ENCODE measurements at places on chromosomes 4 and X.

- no peak for DNase-seq
Measured at GRCh38 chr4:82721819-82722423, 76.7 kb downstream of the SCD5 start.

GRCh38 chr4:41550308-41550707, 12.4 kb downstream of the LIMCH1 start:
- no peak for DNase-seq

DNA sequence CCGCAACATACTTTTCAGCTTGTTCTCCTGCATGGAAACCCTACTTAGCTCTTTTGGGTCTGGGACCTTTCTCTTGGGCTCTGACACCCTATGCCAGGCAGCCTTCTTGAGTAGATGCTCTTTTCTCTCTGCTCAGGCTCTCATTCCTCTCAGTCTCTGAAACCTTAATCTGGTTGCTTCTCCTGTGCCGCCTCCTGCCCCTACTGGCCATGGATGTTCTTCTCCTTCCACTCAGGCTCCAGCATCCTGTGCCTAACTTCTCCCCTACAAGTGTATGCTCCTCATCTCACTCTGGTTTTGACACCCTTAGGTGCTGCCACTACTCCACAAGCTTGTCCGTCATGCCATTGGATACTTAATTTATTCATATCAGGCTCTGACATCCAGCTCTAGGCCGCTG, 15.2 kb downstream of the BLTP1 start:
- DNase-seq, result no peak

- no peak for DNase-seq
Measured at GRCh38 chr4:648579-649292, 23.4 kb downstream of the PDE6B start.

GRCh38 chr4:80619070-80619674, 283.6 kb downstream of the CFAP299 start:
- DNase-seq, result no peak

DNA sequence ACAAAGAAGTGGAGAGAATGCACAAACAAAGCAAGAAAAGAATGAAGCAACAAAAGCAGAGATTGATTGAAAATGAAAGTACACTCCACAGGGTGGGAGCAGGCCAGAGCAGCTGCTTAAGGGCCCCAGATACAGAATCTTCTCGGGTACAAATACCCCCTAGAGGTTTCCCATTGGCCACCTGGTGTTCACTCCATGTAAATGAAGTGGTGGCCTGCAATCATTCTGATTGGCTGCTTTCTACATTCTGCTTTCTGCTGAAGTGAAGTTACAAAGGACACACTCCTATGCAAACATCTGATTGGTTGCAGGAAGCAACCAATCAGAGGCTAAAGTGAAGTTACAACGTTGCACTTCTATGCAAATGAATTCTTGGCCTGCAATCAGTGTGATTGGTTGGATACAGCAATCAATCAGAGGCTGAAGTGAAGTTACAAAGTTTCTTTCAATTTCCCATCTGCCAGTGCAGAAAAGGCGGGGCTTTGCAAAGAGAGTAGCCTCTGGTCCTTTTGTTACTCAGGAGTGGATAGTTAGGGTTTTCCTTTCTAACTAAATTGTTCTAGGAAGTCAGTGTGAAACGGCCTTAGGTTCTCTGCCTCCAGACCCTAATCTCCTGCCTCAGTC, 19.0 kb upstream of the GPC4 start:
- DNase-seq, result no peak

GRCh38 chr4:48334900-48335384, 6.4 kb upstream of the SLAIN2 start:
- DNase-seq, result no peak

DNA sequence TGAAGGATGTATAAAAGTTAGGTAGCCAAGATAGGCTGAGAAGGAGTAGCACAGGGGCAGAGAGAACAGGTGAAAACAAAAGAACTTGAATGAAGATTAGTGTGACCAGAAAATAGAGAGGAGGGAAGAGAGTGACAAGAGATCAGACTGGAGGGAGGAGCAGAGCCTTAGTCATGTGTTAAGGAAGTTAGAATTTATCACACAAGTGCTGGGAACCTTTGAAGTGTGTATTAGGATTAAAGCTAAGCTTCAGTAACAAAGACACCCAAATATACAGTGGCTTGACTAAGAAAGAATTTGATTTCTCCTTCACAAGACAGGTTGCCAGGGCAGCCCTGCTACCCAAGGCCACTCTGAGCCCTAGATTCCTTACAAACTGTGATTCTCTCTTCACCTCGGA, 10.7 kb upstream of the CCDC149 start:
- DNase-seq, result no peak

DNA sequence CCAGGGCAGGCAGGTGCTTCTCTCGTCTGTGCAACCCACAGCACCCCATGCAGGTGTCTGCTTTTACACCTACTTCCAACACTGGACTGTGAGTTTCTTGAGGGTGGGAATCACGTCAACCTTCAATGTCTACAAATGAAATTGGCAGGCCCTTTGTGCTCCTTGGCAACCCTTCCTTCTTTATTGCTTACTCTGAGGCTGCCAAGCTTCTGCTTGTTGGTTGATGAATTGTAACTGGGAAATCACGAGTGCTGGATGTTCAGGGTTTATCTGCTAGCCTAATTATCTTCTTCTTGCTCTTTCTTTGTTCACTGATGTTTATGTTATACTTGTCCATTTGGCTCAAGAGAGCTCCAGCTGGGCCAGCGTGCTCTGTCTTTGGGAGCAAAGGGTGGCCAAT, 2.5 kb upstream of the DGAT2L6 start:
- DNase-seq, result no peak

DNA sequence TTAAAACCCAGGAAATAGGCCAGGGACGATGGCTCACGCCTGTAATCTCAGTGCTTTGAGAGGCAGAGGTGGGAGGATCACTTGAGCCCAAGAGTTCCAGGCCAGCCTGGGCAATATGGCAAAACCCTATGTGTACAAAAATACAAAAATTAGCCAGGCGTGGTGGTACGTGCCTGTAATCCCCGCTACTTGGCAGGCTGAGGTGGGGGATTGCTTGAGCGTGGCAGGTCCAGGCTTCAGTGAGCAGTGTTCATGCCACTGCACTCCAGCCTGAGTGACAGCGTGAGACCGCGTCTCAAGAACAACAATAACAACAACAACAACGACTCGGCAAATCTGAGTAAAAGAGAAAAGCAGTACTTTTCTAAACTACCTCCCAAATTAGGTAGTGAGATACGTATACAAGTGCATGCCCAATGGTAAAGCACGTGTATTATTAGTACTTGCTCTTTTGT, 13.0 kb upstream of the NDUFC1 start:
- no peak for DNase-seq

DNA sequence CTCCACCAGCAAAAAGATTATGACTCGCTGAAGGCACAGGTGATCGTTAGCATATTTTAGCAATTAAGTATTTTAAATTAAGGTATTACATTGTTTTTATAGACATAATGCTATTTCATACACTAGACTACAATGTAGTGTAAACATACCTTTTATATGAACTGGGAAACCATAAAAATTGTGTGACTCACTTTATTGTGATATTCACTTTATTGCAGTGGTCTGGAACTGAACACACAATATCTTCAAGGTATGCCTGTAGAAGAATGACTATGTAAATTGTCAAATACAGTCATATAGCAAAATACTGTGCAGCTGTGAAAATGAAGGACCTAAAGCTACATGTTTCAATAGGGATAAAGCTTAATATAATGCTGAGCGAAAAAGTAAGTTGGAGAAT, 26.6 kb upstream of the MAML3 start:
- no peak for DNase-seq

GRCh38 chr4:159382856-159383561, 280.1 kb downstream of the RAPGEF2 start:
- no peak for DNase-seq

- DNase-seq, result no peak
Measured at GRCh38 chr4:110165382-110166286, 32.8 kb downstream of the ELOVL6 start.

DNA sequence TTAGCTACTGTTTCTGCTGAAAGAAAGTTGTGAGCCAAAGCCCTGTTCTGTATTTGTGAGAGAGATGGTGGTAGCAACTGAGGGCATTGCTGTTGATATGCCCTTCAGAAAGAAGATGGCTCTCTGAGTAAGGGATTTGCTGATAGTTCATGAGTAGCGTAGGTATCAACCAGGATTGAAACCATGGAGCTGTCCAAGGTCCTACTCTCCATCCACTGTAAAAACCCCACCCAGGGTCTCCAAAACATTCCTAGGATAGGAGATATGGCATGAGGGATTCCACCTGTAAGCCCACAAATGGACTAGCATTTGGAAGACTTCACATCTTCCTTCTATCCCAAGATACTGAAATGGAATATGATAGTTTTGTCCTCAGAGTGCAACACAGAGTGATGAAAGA, 277.1 kb upstream of the PRKX start:
- DNase-seq, result no peak

DNA sequence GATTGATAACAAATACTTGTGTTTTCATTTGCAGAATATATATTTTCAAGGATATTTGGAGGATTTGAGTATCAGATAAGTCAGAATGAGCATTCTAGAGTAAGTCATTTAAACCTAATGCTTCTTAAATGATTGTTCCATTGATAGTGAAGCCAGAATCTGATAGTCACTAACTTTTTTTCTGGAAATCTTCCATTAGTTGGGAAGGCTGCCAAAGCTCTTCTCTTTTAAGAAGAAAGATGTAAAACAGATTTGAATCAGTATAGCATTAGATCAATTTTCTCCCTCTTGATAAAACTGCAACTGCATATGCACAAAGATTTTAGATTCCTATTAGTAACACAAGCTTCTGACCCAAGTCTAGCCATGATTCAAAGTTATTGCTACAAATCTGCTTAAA, 256.7 kb downstream of the SPOCK3 start:
- no peak for DNase-seq

DNA sequence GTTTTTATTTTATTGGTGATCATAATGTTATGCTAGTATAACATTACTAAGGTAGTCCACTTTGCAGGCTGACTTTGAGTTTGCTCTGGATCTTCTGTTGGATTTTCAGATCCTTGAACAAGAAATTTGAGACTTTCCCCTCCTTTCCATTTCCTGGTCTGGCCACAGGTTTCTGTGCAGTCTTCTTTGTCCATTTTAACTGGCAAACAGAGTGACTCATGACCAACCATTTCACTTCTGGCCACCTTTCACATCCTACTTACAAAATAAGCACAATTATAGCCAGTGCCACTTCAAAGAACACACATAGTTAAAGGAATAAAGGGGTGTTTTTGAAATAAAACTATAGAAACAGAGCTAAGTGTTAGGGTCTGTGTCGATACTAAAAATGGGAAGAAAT, 8.4 kb downstream of the ANK2 start:
- no peak for DNase-seq

- DNase-seq, result no peak
Measured at GRCh38 chr4:76699751-76700310, 198.1 kb downstream of the SOWAHB start.

- DNase-seq, result no peak
Measured at GRCh38 chr4:172188248-172188988, 375.2 kb downstream of the GALNTL6 start.

DNA sequence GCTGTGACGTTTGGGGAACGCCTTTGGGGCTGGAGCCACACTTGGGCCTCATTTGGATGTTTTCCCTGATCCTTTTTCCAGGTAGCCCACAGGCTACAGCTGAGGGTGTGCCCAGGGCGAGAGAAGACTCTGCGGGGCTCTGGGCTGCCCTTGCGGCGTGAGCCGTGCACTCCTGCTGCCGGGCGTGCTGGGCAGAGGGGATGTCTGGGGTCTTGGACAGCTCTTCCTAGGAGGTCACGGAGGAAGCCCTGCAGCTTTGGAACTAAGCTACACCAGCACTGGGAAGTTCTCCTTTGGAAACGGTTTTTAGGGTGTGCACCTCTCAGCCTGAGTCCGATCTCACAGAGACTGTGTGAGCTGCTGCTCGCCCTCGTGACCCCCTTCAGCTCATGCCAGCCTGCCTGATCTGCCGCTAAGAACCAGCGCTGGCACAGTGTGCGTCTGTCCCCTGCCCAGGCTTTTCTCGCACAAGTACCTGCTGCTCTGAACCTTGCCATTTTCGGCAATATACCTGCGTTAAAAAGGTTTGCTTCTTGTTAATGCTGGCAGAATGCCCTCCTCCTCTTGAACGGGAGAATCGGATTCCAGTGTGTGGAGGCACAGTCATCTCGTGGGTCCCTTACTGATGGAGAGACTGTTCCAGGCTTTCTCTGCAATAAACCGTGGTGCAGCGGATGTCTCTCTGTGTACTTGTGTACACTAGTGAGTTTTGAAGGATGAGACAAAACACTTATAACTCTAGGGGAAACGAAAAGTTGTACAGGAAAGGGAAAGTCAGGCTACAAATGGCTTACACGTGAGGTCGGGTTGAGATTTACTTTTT, 14.3 kb downstream of the MSANTD1 start:
- no peak for DNase-seq

GRCh38 chr4:140675599-140676231, 80.5 kb downstream of the TBC1D9 start:
- DNase-seq, result no peak

DNA sequence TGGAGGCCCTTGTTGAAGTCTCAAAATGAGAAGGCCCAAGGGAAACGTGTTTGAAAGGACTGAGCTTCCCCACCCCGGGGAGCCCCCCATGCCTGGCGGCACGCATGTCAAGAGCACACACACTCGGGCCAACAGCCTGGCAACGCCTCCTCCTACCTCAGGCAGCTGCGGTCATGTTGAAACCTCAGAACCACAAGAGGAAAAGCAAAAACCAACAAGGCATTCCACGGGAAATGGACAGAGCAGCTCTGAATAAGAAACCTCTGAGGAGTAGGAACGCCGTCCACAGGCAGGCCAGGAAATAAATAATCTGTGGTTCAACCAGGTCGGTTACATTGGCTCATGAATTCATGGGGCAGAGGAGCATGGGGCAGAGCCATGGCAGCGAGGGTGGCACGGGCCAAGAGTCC, 95.7 kb upstream of the AFAP1 start:
- no peak for DNase-seq

- DNase-seq, result no peak
Measured at GRCh38 chrX:136386826-136387225, 86.1 kb downstream of the ADGRG4 start.

GRCh38 chr4:16082426-16083240, 1.2 kb downstream of the PROM1 start:
- no peak for DNase-seq

- DNase-seq, result no peak
Measured at GRCh38 chr4:9904976-9905587, 116.2 kb downstream of the SLC2A9 start.

DNA sequence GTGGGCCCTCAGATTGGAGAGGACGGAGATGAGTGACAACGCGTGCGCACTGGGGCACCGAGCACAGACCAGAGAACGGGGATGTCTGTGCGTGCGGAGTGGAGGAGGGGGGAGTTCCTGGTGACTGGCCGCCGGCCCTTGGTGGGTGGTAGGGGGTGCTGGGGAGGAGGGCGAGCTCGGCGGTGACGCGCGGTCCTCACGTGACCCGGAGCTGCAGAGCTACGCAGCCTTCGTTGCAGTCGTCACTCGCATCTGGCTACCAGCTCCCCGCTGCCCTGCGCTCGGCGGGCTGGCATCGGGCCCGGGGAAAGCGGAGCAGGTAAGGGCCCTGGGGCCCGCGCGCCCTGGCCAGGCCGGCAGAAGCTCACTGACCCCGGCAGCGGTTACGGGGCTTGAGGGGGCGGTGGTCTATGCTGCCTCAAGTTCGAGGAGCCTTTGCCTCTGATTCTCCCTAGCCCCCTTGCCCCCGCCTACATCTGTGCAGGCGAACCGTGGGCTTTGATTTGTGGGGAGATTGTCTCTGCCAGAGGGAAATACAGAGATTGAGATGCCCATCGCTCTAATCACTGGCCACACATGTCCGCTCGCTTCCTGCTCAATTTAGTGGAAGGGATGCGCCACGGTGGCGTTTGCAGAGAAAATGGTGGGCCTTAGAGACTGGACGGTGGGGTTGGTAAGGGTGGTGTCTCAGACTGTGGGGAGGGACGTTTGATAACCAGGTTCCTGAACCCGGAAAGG, at the start of gene ARMCX4:
ARMCX4 (plus strand) TSS at position 245 of the 738 bp plus-strand sequence. CDS start 3,134 bp downstream, outside the sequence.
- no peak for DNase-seq

GRCh38 chr4:138308356-138308755, 66.2 kb upstream of the SLC7A11 start:
- DNase-seq, result no peak
